ENCODE measurements at places on chromosomes 2 and 18. TPM values are rescaled to one million over a fixed set of nuclear protein-coding genes. Genes with fewer than 3 reads are reported as not detected.

DNA sequence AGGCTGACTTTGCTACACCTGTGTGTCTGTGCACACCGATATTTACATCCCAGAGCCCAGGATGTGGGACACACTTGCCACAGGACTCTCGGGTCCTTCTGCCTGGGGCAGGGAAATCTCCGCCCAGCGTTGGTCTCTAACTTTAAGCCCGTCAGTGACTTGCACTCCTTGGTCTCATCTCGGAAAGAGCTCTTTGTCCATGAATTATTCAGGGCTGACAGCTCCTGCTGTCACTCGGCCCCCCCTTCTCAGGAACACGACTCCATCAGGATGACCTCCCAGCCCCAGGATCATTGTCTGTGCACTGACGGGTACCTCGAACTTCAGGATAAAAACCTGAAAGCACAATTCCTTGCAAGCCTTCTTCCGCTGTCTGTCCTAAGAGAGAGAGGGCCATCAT is 26.6 kb downstream of the PLB1 start:
- no peaks in the 10 kb centered on the region for H3K36me3 ChIP-seq
- peaks cover 14% of the 10 kb centered on the region for H3K4me1 ChIP-seq
- no peak for DNase-seq
- no peak overlapping the region for H3K27ac ChIP-seq
- H3K4me3 ChIP-seq, result no peak overlapping the region

DNA sequence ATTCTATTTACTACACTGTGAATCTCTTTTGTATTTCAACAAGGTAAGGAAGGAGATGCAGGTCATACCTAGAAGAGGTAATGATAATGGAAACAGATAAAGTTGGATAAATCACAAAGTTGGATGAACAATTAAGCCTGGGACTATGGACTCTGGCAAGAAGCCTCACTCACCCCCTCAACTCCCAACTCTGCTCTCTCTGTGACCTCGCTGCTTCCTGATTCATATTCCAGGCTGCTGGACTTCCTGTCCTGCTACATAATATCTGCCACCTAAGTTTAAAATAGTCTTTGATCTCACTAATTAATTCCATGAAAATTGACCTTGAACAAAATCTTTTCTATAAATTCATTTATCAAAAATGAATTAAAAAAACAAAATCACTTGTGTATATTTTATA is 215.3 kb downstream of the CALCRL start:
- no peak overlapping the region for H3K27ac ChIP-seq
- no peaks in the 10 kb centered on the region for H3K4me1 ChIP-seq
- H3K4me3 ChIP-seq, result no peak overlapping the region

DNA sequence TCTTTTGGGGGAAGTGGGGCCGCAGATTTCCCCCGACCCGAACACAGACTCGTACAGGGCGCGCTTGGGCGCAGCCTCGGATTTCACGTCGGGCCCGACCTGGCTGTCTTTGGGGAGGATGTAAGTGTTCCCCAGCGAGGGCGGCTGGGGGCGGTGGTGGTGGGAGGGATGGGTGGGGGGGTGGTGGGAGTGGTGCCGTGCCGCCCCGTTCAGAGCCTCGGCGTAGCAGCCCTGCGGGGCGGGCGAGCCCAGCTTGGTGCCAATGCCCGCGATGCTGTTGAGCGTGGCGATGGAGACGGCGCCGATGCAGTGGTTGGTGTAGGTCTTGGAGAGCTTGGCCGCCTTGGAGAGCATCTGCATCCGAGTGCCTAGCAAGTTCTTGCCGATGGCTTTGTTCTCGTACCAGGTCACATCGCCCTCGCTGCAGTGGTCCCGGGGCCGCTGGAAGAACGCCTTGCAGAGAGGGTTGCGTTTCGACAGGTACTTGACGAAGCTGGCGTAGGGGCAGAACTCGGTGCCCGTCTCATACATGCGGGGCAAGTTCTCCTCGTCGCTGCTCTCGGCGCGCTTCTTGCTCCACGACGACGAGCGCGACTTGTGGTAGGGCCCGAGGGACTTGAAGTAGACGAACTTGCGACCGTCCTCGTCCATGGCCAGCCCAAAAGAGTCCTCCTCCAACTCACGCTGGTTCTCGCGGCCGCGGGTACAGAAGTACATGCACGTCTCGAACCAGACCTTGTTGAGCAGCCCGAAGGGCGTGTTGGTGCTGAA is 1.3 kb downstream of the KCTD1 start:
- H3K4me3 ChIP-seq, result peak overlapping the region; percentile 91
- peaks cover 42% of the 10 kb centered on the region for H3K4me1 ChIP-seq
- peaks cover 22% of the 10 kb centered on the region for H3K27me3 ChIP-seq
- DNase-seq, result no peak
- H3K27ac ChIP-seq, result peak overlapping the region; percentile 49

Gene DDX18
- total RNA-seq, result 58.9 TPM

Gene SLC66A2
- total RNA-seq, result 23.4 TPM

Measured in hepatocyte (in vitro differentiated cells).